ENCODE measurements at places on chromosomes 7 and 10. TPM values are rescaled to one million over a fixed set of nuclear protein-coding genes. Genes with fewer than 3 reads are reported as not detected.

Gene MYH16
- total RNA-seq: not detected

Gene IKZF1
- total RNA-seq: not detected

Gene TAS2R41
- not detected for total RNA-seq

Gene SFTPD
- not detected for total RNA-seq

Gene HOXA13
- not detected for total RNA-seq

Gene CRYGN
- 0.13 TPM for total RNA-seq
